ENCODE measurements at places on chromosomes 11 and 22.
A peak's percentile ranks its signal among the peaks of the same experiment; 100 is the strongest.

GRCh38 chr11:93329936-93330445 is 551 bp upstream of the DEUP1 start:
- DNase-seq: no peak

GRCh38 chr11:64146036-64146955 is 19.6 kb downstream of the MACROD1 start:
- no peak for DNase-seq

GRCh38 chr22:40187389-40187788 is 9.7 kb downstream of the TNRC6B start:
- no peak for DNase-seq

GRCh38 chr11:26599425-26599824 is 27.4 kb upstream of the MUC15 start:
- no peak for DNase-seq

- peak; percentile 72 for DNase-seq
These were observed 1.0 kb downstream of the POU2AF3 start for GRCh38 chr11:111299101-111300026.

DNA sequence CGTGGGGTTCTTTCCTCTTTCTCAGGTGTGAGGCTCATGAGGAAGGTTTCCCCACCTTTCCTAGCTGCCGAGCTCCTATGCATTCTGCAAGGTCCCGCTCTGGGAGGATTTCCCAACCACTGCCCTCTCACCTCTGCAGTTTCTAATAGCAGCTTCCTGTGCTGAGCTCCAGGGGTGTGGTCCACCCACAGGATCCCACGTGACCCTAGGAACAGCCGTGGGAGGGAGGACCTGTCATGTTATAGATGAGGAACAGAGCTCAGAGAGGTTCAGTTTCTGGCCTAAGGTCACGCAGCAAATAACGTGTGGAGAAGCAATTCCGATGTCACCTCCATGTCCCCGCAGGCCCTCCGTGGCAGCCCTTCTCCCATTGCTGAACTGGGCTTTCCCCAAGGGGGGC is 38.5 kb downstream of the FLRT1 start:
- no peak for DNase-seq

DNA sequence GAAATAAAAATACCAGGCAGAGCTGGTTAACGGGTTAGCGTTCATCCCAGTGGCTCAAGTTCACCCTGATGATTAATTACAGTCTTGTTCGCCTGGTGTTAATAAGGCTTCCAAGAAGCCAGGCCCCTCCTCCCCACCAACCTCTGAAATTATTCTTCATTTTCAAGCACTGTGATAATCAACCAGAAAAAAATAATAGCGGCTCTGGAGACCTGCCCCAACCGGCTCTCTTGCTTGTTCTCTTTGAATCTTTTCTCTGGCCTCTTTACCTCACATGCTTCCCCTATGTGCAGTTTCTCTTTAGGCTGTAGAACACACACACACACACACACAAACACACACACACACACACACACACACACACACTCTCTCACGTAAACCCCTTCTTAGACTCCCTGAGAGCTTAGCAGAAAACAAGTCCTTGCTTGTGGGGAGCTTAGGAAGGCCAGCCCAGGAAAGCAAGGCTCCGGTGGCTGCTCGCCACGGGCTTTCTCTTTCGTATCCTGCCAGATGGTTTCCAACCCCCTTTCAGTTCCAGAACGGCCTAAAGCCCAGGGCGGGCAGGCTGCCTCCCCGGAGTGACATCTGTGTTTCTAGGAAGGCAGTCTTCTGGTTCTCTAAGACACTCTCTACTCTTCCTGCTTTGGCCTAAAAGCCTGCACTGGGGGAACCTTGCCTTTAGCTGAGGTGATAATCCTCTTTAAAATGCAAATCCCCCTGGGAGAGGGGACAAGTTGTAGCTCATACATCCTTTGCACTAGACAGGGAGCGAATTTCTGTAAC is 106.4 kb upstream of the SESN3 start:
- no peak for DNase-seq

- DNase-seq: no peak
These were observed 4.5 kb downstream of the TMPRSS4 start for GRCh38 chr11:118081241-118081958.

DNA sequence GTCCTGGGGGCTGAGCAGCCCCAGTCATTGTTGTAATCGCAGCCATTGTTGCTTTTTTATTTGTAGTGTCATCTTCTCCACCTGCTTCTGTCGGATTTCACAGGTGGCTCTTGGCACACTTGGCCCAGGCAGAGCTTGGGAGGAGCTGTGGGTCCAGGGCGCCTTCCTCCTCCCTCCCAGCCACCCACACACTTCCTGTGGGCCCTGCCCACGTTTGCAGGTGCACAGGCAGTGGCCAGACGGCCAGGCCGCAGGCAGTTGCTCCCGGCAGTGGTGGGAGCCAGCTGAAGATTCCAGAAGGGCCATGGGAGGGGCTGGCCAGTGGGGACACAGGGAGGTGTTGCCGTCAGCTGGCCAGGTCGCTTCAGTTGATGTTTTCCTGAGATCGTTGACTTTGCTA is 1191.9 kb downstream of the BRD1 start:
- no peak for DNase-seq

DNA sequence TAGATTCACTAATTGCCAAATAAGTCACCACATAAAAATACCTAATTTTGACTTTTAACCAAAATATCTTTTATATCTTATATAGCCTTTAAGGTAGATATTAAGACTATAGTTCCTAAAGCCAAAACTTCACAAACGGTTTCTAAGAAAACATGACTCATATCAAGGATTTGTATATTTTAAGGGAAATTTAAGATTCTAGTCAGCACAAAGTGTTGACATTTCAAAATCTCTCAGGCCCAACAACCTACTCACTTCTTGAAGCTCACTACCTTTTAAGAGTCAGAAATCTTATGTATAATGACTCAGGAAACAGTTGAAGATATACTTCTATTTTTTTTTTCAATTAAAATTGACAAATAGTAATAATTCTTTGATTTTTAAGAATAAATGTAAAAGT is 221.9 kb downstream of the SBF2 start:
- no peak for DNase-seq

- DNase-seq: peak; percentile 31
These were observed 1167.6 kb downstream of the JRKL start for GRCh38 chr11:97557399-97557798.

- no peak for DNase-seq
These were observed 75.8 kb downstream of the NAT10 start for GRCh38 chr11:34181251-34181650.

All from RKO (cell line).